ENCODE measurements at places on chromosomes 16 and 17.

DNA sequence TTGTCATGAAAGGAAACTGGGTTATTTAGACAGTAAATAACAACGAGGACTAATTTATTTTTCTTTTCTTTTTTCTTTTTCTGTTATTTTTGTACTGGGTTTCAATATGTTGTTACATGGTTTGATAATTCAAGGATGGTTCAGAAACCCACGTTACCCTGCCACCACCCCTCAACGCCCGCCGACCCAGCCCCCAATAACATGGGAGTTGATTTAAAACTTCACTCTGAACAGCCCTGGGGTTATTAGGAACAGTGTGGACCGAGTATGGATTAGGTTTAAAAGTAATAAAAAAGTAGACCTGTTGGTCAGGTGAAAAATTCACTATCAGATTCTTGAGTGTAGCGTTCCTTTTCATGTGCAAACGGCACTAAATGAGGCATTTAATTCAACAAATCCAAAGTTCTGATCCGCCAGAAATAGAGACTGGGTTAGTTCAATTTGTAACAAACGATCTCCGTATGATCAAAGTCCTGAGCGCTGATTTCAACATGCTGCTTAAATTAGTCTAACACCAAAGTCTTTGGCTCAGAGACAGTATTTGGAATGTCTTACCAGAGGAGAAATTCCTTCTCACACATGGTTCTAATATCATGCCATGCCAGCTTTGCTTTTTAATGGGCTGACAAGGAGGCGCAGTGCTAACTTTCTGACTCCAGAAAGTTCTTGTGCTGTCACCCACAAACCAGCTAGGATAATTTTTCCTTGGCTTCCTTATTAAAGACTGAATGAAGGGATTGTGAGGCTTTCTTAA is 173.1 kb upstream of the IRX3 start:
- no peak for DNase-seq

DNA sequence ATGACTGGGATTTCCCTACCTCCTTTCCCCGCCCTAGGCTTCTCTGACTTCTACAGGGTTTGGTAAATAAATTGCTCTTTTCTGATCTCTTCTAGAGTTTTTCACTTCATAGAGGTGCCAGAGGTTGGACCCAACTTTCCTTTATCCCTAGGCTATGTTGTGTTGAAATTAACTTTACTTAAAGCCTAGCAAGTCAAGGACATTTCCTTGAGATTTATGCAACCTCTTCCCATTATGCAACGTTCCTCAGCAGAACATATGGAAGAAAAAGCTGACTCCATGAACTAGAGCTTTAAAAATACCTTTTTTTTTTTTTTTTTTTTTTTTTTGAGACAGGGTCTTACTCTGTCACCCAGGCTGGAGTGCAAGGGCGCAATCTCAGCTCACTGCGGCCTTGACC is 15.5 kb downstream of the MPO start:
- no peak for DNase-seq

GRCh38 chr17:70166615-70167014 is 2.7 kb upstream of the KCNJ2 start:
- no peak for DNase-seq

DNA sequence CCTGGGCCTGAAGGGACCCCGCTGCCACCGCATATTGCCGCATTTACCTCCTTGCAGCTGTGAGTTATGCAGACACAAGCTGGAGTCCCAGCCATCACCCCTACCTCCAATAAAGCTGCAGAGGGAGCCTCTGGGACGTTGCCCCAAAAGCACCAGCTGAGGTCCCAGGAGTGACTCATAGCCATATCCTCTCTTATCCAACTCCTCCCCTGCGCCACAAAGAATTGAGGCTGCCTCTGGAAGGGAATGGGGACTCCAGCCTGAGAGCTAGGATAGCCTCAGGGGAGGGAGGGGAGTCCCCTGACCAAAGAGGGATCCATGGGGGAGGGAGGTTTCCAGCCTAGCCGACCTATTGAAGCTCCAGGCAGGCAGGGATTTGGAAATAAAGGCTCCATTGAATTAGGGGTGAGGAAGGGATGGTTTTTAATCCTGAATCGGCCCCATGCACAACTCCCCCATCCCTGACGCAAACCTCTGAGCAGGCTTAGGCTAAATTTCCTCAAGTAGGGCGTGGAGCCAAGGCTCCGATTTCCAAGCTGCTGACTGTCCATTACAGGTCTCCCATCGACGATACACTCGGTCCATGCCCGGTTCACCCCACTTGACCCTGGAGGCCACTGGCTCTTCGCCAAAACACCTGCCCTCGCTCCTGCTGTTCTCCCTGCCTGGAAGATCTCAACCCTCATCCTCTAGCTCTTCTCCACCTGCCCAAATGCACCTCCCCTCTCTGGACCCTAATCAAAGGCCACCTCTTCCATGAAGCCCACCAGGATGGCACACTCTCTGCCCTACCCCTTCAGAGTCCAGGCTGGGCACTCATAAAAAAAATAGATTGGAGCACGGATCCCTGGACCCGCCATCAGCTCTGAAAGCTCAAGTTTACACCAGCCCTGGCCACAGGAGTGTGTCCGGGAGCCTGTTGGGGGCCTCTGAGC is 27.5 kb downstream of the PIMREG start:
- DNase-seq: no peak
